ENCODE measurements at places on chromosomes 5 and 9. TPM values are rescaled to one million over a fixed set of nuclear protein-coding genes. Genes with fewer than 3 reads are reported as not detected.

DNA sequence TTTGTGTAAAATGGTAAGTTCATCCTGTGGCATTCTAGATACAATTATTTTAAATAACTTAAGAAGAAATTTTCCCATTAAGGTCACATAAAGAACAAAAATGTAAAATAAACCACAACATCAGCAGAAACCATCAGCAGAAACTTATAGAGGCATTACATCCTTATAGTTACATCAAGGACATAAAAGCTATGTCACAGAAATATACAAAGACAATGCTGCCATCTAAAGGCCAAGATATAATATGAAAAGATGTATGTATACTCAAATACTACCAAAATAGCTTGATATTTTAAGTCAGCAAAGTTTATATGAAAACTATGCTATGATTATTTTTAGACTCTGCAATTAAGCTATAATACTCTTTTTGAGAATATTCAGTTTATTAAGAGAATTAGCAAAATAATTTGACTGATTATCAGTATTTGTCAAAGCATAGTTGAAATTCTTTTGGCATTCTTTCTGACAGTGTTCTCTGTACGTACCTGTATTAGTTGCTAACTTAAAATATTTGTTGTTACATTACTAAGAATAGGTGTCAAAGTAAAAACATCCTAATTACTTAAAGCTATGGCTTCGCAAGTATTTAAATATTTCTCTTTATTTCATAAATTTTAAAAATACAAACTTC is 36.2 kb downstream of the FBXL17 start:
- no peak overlapping the region for H3K4me3 ChIP-seq
- H3K36me3 ChIP-seq, result no peaks in the 10 kb centered on the region
- peaks cover 2% of the 10 kb centered on the region for H3K27me3 ChIP-seq
- no peaks in the 10 kb centered on the region for H3K4me1 ChIP-seq
- no peak for DNase-seq

DNA sequence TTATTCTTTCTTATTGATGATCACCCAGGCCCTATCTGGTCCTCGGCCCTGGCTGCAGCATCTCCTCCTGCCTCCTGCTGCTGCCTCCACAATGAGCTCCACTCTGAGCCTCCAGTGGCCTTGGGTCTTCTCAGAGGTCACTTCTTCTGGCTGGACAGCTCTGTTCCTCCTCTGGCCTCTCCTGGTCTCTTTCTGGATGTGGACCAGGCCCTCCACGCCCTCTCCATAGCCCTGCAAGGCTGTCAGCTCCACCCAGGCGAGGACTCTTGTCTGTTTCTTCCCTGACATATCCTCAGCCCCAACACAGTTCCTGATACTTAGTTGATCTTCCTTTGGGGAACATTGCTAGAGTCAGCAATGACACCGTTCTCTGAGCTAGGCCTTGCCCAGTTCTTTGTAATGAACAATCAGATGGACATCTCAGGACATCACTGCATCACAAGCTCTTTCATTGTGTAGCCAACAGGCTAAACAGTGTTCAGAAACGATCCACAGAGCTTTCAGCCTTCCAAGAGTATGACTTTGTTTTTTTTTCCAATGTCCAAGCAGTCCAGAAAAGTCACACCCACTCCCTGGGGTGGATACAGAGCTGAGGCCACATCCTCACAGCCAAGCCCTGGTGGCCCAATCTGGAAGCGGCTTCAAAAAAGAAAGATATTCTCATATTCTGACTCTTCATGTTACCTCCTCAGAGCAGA is 62.5 kb upstream of the DNAH5 start:
- no peaks in the 10 kb centered on the region for H3K36me3 ChIP-seq
- no peak overlapping the region for H3K4me3 ChIP-seq
- H3K4me1 ChIP-seq, result peaks cover 18% of the 10 kb centered on the region
- H3K27ac ChIP-seq, result no peak overlapping the region
- no peak for DNase-seq

GRCh38 chr9:85569988-85570387 is 171.8 kb downstream of the AGTPBP1 start:
- H3K27ac ChIP-seq, result no peak overlapping the region
- peaks cover 10% of the 10 kb centered on the region for H3K4me1 ChIP-seq
- peaks cover 2% of the 10 kb centered on the region for H3K27me3 ChIP-seq
- peaks cover 10% of the 10 kb centered on the region for H3K36me3 ChIP-seq
- H3K4me3 ChIP-seq, result no peak overlapping the region

GRCh38 chr5:113663879-113664541 is 150.5 kb downstream of the YTHDC2 start:
- no peak overlapping the region for H3K27ac ChIP-seq
- no peaks in the 10 kb centered on the region for H3K4me1 ChIP-seq
- H3K27me3 ChIP-seq, result peaks cover 2% of the 10 kb centered on the region
- H3K4me3 ChIP-seq, result no peak overlapping the region

- DNase-seq, result no peak
- H3K27me3 ChIP-seq, result peaks cover 6% of the 10 kb centered on the region
- no peak within 1 kb of the TSS for H3K4me3 ChIP-seq
- H3K27ac ChIP-seq, result no peak within 1 kb of the TSS
These were observed at the start of gene FBP2 for GRCh38 chr9:94593459-94594345. TSS of gene FBP2 (minus strand) at chr9:94593824. CDS start at chr9:94593726, 98 bp downstream.

DNA sequence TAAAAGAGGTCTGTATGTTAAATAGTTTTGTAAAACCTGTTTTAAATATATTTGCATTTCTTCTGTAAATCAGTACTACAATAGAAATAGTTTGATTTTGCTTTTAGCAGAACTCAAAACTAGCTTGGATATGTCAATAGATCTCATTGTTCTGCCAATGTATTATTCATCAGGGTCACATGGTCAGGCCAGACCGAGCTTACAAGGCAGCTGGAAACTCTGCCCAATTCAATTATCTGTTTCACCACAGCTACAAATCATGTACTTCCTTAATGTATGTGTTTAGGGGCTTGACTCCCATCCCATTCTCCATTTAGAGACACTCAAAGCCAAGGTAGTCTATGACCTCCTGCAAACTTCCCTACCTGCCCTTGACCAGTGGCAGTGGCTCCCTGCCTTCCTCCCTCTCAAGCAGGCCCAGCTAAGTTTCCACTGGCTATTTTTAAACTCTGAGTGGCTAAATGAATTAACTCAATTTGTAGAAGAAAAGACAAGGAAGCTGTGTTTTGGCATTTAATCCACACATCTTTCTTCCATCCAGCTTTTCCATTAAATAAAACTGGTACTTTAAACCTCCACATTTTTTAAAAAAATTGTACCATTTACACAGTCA is 46.4 kb upstream of the SELENOP start:
- no peak overlapping the region for H3K4me3 ChIP-seq
- H3K27me3 ChIP-seq, result peaks cover 2% of the 10 kb centered on the region
- peaks cover 37% of the 10 kb centered on the region for H3K4me1 ChIP-seq
- no peaks in the 10 kb centered on the region for H3K36me3 ChIP-seq
- DNase-seq, result no peak

TMEM174 gene
- total RNA-seq, result not detected

DNA sequence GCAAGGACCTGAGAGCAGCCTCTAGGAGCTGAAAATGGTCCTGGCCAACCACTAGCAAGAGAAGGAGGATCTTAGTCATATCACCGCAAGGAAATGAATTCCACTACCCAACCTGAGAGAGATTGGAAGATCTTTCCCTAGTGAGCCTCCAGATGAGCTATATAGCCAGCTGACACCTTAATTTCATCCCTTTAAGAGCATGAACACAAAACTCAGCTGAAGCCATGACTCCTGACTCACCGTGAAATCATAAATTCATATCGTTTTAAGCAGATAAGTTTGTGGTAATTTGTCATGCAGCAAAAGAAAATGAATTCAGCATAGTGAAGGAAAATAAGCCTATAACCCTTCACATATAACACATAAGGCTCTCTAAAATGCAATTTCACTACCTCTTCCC is 23.5 kb downstream of the MAPKAP1 start:
- no peak for DNase-seq
- no peak overlapping the region for H3K4me3 ChIP-seq
- H3K4me1 ChIP-seq, result peaks cover 27% of the 10 kb centered on the region
- peaks cover 3% of the 10 kb centered on the region for H3K36me3 ChIP-seq
- H3K27ac ChIP-seq, result no peak overlapping the region

GRCh38 chr5:177440990-177441780 is 5.4 kb upstream of the PRR7 start:
- H3K27me3 ChIP-seq, result peaks cover 28% of the 10 kb centered on the region
- no peak overlapping the region for H3K27ac ChIP-seq
- peaks cover 28% of the 10 kb centered on the region for H3K36me3 ChIP-seq
- peaks cover 4% of the 10 kb centered on the region for H3K4me1 ChIP-seq

MARCHF11 gene
- 2.2 TPM for total RNA-seq

AGXT2 gene
- total RNA-seq, result not detected

- peaks cover 7% of the 10 kb centered on the region for H3K27me3 ChIP-seq
- no peak overlapping the region for H3K27ac ChIP-seq
- DNase-seq, result no peak
- H3K36me3 ChIP-seq, result no peaks in the 10 kb centered on the region
- no peak overlapping the region for H3K4me3 ChIP-seq
- no peaks in the 10 kb centered on the region for H3K4me1 ChIP-seq
These were observed 1.9 kb downstream of the SLC4A9 start for GRCh38 chr5:140361901-140362300.

FLT4 gene
- total RNA-seq, result 541 TPM

ADAM19 gene
- 176 TPM for total RNA-seq

ZNF454 gene
- total RNA-seq, result 0.15 TPM

MARCHF3 gene
- total RNA-seq, result 47.9 TPM

TLE4 gene
- total RNA-seq, result 88.4 TPM

- peaks cover 3% of the 10 kb centered on the region for H3K27me3 ChIP-seq
- H3K4me3 ChIP-seq, result no peak overlapping the region
- peaks cover 6% of the 10 kb centered on the region for H3K36me3 ChIP-seq
- H3K4me1 ChIP-seq, result no peaks in the 10 kb centered on the region
- DNase-seq, result no peak
These were observed 57.9 kb upstream of the BNC2 start for GRCh38 chr9:16928179-16928945.

DNA sequence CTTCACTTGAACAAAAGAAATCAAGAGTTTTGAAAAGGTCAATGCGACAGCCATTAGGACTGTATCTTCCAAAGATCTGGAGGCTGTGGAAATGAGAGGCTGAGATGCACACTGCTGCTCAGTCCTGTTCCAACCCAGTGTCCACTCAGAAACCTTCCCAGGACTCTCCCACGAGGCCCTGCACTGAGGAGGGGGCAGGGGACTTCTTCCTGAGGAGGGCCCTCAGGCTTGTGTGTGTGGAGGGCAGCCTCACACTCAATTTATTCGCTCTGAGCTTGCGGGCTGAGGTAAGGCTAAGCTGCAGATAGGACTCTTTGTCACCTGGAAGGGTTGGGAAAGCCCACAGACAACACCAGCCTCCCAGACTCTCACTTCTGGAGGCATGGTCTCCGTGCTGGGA is 69.6 kb upstream of the ROR2 start:
- no peaks in the 10 kb centered on the region for H3K36me3 ChIP-seq
- no peak overlapping the region for H3K27ac ChIP-seq
- H3K4me3 ChIP-seq, result no peak overlapping the region
- H3K27me3 ChIP-seq, result peaks cover 8% of the 10 kb centered on the region

GRCh38 chr5:97601651-97602050 is 418.6 kb upstream of the RIOK2 start:
- no peak overlapping the region for H3K4me3 ChIP-seq
- no peak overlapping the region for H3K27ac ChIP-seq
- H3K27me3 ChIP-seq, result peaks cover 3% of the 10 kb centered on the region
- DNase-seq, result no peak
- no peaks in the 10 kb centered on the region for H3K36me3 ChIP-seq

DNA sequence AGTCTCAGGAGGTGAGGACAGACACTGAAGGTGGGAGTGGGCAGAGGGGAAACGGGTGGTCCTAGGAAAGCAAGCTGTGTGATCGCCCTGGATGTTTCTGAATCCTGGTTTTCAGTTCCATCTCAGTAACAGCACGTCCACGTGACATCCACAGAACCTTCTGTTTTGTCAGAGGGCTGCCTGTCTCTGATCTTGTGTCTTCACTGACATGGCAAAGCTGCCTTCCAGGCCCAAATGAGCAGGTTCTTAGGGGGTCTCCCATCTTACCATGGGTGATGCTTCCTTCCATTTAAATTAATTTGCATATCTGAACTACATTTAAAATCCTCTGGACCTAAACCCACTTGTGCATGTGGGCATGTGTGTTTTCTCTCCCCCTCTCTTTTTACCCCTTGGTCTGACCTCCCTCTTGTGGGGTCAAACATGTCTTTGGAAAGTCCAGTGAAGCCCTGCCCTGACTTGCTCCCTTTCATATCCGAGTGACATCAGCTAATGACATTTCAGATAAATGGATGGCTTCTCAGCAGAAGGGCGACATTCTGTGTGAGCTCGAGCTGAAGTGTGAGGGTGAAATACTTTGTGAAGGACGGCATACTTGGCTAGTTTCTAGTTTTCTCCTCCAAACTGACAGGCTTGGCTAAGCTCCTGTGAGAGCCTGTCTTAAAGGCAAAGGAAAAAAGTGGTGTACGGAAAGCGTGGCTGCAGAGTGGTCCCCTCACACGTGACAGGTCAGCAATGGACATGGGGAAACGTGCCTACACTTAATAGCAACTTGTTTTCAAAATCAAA is 204.8 kb upstream of the S1PR3 start:
- H3K4me1 ChIP-seq, result peaks cover 12% of the 10 kb centered on the region
- H3K36me3 ChIP-seq, result no peaks in the 10 kb centered on the region
- no peak overlapping the region for H3K4me3 ChIP-seq

PCAT7 gene
- 1.3 TPM for total RNA-seq

DNA sequence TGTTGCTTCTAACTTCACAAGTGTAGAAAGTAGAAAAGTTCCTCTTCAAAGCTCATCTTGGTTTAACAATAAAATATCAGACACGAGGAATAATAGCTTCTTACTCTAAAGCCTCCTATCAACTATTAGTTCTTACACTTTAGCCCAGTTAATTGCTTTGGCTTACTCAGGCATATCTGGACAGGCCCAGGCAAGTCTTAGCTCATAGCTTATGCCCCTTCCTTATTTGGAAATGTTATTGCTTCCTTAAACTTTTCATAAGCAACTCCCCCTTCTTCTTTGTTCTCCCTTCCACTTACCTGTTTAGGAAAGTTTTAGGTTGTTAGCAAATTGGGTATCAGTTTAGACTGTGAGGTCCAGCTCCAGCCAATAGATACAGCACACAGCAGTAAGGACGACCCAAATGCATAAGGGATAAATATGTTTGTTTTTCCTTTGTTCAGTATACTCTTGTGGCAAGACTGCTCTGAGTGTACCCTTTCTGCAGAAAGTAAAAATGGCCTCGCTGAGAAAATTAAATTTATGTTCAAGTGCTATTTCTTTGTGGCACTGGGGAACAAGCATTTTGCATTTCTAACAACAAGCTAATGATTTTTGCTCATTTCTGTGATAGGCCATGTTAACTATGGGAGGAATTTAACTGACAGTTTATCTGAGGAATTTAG is 162.1 kb downstream of the SMC2 start:
- no peak overlapping the region for H3K27ac ChIP-seq
- DNase-seq, result no peak
- no peak overlapping the region for H3K4me3 ChIP-seq
- H3K27me3 ChIP-seq, result no peaks in the 10 kb centered on the region
- no peaks in the 10 kb centered on the region for H3K36me3 ChIP-seq

TRIM32 gene
- 24.7 TPM for total RNA-seq

APBA1 gene
- total RNA-seq, result 8.4 TPM

OR1Q1 gene
- not detected for total RNA-seq

- DNase-seq, result no peak
- no peaks in the 10 kb centered on the region for H3K4me1 ChIP-seq
- H3K4me3 ChIP-seq, result no peak overlapping the region
These were observed 127.8 kb downstream of the FOCAD start for GRCh38 chr9:20811872-20812271.
